ENCODE measurements at places on chromosomes 3 and 15.
A peak's percentile ranks its signal among the peaks of the same experiment; 100 is the strongest.

GRCh38 chr15:37059086-37059485, 41.3 kb downstream of the MEIS2 start:
- peak; percentile 83 for DNase-seq

DNA sequence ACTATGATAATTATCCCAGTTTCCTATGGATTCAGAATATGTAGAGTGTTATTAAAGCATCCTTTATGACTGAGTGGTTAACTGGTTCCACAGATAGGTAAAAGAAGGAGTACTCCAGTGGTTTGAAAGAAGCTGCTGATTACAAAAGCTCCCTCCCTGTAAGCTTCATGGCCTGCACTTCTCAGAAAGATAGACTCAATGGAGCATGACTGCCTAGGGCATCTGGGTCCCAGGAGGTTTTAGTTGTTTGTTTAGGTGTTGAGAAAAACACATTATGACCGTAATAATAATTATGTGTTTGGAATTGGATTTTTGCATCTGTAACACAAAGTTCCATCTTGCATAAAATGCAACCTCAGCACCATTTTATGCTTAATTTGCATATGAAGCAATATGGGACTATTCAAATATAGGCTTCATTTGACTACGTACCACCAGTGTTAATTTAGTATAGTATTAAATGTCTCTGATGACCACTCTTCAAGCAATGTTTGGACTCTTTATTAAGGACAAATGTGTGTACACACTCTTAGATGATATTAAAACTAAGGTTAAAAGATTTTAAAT, 121.1 kb downstream of the ROBO2 start:
- DNase-seq, result no peak

- no peak for DNase-seq
Observed at GRCh38 chr3:155512175-155512866, 218.8 kb upstream of the STRIT1 start.

DNA sequence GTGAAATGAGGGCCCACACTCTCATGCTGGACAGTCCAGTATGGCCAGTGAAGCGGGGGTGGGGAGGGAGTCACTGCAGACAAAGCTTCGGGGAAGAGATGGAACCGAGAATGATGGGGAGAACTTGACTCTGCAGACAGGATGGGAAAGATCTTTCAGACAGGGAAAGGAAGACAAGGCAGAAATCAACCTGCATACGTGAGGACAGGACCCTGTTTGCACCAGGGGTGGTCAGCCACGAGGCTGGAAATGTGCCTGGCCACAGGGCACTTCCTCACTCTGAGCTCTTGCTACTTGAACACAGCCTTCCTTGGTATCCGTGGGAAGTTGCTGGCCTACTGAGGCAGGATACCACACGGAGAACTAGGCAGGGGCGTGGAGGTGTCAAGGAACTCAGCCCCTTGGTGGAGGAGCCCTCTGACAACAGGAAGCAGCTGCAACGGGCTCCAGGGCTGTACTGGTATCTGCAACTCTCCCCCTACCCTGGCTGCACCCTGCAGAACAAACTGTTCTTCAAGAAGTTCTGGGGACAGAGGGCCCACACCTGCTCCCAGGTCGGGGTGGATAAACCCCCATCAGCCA, 9.3 kb upstream of the SRP14 start:
- no peak for DNase-seq

- no peak for DNase-seq
Observed at GRCh38 chr3:50806806-50807205, 132.1 kb downstream of the DOCK3 start.

GRCh38 chr15:67329984-67330733, 75.6 kb downstream of the IQCH start:
- no peak for DNase-seq

DNA sequence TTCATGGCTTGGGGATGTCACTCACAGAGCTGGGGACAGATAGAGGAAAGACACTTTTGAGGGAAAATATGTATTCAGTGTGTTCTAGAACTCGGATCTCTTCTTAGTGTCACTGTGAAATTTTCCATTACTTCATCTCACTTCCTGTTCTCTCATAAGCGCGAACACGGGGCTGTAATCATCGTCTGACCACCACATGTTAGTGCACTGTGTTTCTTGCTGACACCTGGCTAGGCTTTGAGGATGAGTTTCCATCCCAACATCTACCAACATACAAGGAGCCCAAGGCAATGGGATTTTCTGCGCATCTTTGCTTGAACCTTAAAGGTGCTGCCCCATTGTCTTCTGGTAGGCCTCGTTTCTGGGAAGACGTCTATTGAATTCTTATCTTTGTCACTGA, 84.0 kb downstream of the LIPC start:
- DNase-seq, result no peak

- DNase-seq, result peak; percentile 98
Observed at GRCh38 chr15:32870240-32871033, 152.6 kb downstream of the GREM1 start.

DNA sequence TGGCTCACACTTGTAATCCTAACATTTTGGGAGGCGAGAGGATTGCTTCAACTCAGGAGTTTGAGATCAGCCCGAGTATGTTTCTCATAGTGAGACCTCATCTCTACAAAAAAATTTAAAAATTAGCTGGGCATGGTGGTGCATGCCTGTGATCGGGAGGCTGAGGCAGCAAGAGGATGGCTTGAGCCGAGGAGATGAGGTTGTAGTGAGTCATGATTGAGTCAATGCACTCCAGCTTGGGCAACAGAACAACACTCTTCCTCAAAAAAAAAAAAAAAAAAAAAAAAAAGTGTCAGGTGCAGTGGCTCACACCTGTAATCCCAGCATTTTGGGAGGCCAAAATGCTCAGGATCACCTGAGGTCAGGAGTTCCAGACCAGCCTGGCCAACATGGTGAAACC, 2.4 kb downstream of the RPL39L start:
- DNase-seq, result peak; percentile 35

- peak; percentile 79 for DNase-seq
Observed at GRCh38 chr3:88742106-88742505, 365.3 kb upstream of the EPHA3 start.

DNA sequence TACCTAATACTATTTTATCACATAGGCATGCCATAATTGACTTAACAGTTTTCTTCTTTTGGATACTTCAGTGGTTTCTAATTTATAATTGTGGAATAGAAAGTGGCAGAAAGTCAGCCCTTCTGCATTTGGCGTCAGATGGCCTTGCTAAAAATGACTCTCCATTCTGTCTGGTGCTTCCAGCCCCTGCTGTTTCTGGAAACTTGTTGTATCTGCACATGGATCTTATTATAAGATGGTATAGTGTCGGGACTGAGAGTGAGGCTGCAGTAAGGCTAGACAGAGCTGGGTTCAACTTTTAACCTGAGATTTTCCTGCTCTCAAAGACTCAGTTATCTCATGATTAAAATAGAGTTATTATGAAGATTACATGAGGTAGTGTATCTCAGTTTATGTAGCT, 74.8 kb upstream of the WDR72 start:
- DNase-seq, result no peak

- DNase-seq, result peak; percentile 84
Observed at GRCh38 chr15:40092256-40092978, 16.3 kb downstream of the BMF start.

GRCh38 chr3:9136746-9137465, 112.5 kb downstream of the SRGAP3 start:
- DNase-seq, result no peak

DNA sequence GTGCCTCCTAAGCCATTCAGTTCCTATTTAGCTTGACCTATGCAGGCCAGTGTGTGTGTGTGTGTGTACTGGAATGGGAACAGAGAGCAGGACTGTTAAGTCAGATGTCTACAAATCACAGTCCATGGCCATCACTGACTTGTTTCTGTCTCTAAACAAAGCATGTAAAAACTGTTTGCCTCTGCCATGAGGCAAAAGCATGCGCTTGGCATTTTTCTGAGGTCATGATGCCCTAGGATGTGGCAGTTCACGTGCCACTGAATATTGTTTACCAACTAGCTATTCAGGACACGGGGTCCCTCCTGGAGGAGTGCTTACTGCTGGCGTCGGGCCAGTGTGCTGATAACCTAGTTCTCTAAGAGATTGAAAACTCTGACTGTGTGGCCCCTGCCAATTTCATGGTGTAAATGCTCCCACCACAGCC, 8.2 kb upstream of the ATP13A3 start:
- DNase-seq, result no peak

DNA sequence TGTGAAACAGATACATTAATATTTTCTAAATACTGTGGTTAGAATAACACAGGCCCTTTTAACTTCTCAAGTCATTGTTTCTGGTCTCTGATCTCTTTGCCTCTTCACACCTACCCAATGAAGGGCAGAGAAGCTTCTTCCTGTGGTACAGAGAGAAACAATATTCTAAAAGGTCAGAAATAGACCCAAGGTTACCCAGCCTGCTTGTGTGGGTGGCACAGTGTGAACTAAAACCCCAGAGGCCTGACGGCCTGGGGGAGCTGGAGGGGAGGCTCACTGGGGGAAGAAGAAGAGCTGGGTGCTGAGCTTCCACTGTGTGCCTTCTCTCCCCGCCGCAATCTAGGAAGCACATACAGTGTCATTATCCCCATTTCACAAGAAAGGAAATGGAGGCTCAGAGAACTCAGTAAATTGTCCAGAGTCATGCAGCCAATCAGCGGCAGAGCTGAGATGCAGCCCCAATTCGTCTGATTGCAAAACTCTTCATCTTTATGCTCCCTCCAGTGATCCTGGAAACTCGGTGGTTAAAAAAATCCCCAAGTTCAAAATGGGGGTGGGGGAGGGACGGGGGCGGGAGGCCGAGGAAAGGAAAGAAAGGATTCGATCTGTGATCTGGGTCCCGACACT, 64.1 kb upstream of the HEG1 start:
- peak; percentile 22 for DNase-seq

- no peak for DNase-seq
Observed at GRCh38 chr3:72590732-72591221, 257.5 kb downstream of the SHQ1 start.

DNA sequence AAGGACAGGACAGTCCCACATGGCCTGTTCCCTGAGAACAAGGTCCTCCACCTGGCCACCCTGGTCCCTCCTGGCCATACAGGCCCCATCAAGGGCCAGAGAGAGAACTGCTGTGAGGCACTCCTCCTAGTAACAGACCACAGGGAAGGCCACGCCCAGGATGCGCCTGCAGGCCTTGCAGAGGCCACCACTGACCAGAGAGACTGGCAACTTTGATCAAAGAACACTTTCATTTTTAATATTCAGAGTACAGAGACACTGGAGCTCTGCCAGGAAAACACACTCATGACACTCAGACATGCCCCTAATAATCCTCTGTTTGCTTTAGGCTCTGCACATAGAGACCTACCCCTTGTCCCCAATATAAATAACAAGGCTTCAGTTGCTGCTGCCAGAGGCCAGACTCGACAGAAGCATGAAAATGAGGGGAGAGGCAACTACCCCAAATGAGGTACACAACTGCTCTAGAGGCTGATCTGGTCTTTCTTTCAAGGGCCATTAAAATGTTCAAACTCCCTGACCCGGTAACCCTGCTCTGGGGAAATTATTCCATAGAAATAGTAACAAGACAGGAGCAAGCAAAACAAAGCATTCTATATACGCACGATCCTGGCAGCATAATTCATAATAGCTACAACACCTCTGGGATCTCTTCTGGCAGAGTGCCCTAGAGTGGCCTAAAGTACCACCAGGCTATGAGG, 44.8 kb downstream of the CCDC12 start:
- peak; percentile 30 for DNase-seq

DNA sequence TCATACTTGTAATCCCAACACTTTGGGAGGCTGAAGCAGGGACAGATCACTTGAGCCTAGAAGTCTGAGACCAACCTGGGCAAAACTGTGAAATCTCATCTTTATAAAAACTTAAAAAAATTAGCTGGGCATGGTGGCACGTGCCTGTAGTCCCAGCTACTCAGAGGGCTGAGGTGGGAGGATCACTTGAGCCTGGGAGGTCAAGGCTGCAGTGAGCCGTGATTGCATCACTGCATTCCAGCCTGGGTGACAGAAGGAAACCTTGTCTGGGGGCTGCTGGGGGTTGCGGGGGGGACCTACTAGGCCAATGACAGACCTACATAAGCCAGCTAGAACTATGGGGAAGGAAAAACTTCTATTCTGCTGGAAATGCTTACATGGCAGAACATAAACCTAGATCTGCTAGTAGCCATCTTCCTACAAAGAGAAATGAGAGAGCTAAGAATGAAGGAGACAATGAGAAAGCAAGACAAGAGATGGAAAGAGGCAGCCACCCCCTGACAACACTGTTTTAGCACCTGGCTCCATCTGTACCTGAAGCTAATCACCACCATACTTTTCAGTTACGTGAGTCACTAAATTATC, 23.9 kb downstream of the FOXP1 start:
- DNase-seq, result no peak

DNA sequence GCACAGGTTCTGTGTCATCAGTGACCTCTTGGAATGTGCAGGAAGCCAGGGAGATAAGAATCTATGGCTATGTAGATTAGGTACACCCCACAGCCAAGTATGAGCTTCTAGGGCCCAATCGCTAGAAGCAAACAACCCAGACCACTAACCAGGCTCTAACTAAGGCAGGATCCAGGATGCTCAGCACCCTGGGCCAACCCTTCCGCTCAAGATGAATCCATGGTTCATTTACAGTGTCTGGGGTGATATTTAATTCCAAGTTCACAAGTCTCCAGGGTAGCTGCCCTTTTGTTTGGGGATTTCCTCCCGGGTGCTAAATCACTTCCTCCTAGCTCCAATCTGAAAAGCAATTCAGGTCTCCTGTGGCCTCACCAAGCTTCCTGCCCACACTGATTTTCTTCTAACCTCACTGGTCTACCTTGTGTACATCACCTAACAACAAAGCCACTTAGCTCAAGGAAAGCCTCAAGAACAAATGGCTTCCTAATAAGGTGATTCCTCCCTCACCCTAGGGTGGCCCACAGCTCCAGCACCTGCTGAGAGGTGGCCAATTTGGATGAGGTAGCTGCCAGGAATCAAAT, 2.4 kb downstream of the EHD4 start:
- no peak for DNase-seq

DNA sequence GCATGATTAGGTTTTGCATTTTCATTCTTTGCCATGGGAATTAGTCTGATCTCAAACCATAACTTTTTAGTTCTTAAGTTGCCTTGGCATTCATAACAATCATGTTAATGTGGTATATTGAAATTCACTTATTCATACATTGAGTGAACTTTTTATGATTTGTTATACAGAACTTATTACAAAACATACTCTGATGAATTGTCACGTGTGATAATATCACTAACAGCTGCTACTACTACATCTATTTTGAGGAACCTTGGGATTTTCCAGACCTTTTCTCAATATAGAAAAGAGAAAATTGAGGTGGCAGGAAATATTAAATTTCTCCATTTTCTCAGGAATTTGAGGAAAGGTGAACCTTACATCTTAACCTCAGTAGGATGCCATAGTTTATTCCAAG, 9.2 kb downstream of the LXN start:
- DNase-seq, result no peak

All from astrocyte of the spinal cord (primary cell).